NCI-H1105 treated with DMSO at 0.1 percent for 48 hours (cell line): ENCODE measurements at places on chromosomes 12 and 14.

DNA sequence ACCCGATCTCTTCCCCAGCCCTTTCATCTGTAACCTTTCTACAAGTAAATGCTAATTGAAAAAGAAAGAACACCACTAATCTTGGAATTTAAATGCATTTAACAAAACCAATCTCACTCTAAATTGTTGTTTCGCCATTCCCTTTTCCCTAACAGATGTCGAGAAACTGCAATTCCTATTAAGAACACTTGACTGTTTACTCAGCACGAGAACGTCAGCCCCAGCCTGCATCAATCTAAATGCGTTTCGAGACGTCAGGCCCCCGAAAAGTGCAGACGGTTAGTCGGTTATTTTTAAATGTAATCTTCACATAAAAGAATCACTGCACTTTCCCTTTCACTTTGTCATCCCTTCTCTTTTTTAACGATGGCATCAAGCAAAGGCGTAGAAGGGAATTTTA is 837.6 kb downstream of the VRK1 start:
- no peak for DNase-seq

DNA sequence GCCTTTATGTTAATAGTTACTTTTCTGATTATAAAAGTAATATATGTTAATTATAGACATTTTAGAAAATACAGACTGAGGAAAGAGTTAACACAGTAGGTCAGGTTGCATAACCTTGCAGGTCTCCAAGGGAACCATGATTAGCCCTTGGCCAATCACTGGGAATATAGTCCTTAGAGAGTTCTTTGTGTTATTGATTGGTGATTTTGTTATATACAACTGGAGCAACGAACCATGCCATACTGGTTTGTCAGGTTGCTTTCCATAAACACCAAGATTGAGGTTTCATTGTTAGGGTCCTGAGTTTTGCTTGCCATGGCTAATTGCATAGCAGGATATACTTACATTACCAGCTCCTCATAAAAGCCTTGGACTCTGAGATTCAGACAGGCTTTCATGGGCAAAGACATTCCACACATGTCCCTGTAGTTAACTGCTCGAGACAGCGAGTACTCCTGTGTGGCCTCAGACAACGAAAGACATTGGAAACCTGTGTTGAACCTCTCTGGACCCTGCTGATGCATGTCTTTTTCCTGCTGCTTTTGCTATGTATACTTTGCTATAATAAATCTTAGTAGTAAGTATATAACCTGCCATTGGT is 33.7 kb downstream of the MAPK1IP1L start:
- DNase-seq: no peak

DNA sequence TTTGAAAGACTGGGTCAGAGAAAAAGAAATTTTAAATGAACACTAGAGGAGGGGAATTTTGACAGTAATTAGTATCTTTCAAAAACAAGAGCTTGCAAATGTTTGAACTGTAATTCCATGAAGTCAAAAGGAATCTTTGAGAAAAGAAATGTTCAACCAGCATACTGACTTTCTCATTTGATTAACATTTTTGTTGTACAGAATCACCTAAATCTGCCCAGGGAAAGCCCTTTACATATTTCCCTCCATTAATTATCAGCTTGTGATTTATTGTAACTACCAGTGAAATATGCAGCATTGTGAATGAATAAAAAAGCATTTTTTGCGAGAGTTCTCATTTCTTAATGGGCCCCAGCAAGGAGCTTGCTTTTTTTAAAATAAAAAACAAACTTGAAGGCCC is 61.2 kb upstream of the CCDC91 start:
- DNase-seq: no peak

DNA sequence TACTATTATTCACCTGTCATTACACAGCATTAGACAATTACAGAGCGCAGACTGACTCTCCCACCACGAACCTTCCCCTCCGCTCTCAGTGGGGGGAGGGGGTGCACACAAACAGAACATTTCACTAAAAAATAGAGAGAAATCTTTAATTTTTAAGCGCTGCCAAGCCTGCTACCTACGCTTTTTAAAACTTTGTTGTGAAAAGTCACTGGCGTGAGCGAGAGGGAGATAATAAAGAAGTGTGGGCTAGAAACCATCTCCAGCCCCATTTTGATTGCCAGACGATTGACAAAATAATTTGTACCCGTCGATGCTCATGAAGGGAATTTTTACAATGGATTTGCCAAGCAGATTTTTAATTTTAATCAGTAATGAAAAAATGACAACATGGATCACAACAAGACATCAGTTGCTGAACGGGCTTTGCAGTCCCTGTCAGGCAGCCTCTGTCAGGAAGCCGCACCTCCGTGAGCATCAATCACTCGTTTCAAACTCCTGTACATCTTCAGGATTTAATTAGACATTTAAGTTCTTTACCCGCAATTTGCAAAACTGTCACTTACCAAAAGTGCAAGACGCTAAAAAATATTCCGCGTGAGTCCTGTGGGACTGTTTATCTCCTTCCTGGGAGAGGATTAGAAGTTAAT is 209.1 kb downstream of the BCL11B start:
- no peak for DNase-seq

GRCh38 chr12:65597527-65597926 is 226.8 kb upstream of the HMGA2 start:
- no peak for DNase-seq

DNA sequence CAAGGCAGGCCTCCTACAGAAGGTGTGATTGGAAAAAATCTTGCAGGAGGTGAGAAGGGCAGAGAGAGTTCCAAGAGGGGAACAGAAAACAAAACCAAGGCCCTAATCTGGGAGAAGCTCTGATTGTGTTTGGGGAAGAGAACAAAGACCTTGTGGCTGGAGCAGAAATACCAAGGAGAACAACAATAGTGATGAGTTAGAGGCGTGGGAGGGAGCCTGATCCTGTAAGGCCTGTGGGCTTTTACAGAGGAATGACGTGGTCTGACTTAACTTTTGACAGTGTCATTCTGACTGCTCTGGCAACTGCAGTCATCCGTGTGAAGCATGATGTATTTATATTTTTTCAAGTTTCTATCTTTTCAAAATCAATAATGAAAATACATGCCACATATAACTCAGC is 200.6 kb downstream of the ANO4 start:
- DNase-seq: no peak

- DNase-seq: no peak
Measured at GRCh38 chr12:57638096-57638495, 5.1 kb upstream of the B4GALNT1 start.

DNA sequence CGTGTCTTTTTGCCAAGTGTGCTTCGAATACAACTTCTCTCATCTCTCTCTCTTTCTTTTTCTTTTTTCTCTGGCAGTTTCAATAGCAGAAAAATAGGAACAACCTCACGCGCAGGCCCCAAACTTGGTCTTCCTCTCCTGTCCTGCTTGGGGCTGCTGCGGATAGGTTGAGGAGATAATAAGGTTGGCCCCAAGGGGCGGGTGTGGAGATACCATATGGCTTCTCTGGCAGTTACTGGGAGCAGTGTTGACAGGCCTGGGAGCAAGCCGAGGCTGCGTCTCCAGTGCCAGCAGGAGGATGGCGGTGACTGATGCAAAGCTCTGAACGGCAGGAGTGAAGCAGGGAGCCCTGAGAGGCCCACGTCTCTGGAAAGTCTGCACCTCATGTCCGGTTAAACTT is 89.5 kb upstream of the MANSC4 start:
- DNase-seq: no peak

DNA sequence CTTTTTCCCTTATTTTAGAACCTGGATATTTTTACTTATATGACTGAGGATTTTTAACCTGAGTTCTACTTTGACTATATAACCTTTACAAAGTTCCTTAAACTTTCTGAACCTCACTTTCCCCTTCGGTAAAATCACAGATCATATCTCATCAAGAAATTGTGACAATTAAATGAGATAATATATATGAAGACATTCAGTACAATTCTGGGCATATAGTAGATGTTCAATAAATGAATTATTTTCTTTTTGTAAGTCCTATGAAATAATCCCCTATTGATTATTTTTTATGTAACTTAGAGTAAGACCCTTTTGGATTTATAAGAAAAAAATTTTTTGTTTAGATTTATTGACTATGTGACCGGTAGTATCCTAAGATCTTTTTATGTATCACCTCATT is 17.6 kb upstream of the FAM177A1 start:
- DNase-seq: no peak

- peak; percentile 82 for DNase-seq
Measured at GRCh38 chr12:26853303-26854030, 20.5 kb upstream of the ITPR2 start.

- DNase-seq: no peak
Measured at GRCh38 chr12:113710216-113710615, 238.5 kb upstream of the LHX5 start.

DNA sequence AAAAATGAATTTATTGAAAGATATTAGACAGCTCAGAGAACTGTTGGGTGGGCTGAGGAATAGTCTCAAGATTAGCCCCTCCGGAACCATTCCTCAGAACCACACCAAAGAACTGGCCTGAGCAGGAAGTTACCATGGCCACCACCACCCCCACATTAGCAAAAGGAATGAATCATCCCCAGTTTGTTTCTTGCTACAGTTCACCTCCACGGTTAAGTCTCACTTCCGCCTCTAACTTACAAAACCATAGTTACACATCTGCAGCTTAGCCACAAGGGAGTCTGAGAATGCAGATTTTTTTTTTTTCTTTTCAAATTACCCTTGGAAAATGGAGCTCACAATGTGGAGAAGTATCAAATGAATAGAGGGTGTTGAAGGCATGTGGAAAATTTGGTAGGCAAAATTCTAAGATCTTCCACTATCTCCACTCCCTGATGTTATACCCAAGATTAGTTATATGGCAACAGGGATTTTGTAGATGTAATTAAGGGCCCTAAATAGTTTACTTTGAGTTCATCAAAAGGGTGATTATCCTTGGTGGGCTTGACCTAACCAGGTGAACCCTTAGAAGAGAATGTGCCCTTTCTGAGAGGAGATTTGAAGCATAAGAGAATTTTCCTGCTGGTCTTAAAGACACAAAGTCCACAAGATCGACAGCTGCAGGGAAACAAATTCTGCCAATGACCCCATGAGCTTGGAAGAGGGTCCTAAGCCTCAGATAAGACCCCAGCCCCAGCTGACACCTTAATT is 129.8 kb upstream of the KRR1 start:
- DNase-seq: no peak
